ENCODE measurements at places on chromosomes 4 and X. TPM values are rescaled to one million over a fixed set of nuclear protein-coding genes. Genes with fewer than 3 reads are reported as not detected.

RTL3 gene
- total RNA-seq: not detected

- DNase-seq: no peak
Measured at GRCh38 chr4:26199596-26199995, 121.2 kb upstream of the RBPJ start.

GRCh38 chrX:69137371-69138117 is 27.7 kb downstream of the PJA1 start:
- DNase-seq: no peak

- no peak for DNase-seq
Measured at GRCh38 chrX:40177117-40177430, 79.3 kb upstream of the BCOR start.

DNA sequence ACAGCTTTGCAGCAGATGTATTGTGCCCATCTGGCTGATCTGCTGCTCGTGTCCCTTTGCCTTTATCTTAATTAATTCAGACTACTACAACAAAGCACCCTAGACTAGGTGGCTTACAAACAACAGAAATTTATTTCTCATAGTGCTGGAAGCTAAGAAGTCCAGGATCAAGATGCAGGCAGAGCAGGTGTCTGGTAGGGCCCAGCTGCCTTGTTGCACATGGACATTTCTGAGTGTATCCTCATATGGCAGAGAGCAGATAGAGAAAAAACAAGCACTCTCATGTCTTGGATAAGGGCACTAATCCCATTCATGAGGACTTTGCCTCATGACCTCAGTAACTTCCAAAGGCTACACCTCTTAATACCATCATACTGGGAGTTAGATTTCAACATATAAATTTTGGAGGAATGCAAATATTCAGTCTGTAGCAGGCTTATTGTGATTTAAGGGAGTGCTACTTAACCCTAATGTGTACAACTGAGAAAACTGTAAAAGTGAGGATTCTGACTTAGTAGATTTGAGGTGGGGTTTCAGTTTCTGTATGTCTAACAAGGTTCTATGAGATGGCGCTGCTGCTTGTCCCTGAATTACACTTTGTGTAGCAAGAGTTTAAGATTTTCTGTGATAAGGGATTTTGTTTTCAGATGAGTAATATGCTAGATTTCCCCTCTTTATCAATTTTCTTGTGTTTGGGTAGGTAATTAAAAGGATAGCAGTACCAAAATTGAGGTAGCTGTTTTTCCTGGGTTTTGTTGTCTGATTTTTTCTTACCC is 473.2 kb upstream of the TECRL start:
- DNase-seq: no peak

- no peak for DNase-seq
Measured at GRCh38 chrX:44890247-44890646, 17.3 kb downstream of the KDM6A start.

- no peak for DNase-seq
Measured at GRCh38 chr4:80259817-80260216, 6.6 kb upstream of the FGF5 start.

TMEM185A gene
- total RNA-seq: 8.4 TPM

SLC34A2 gene
- total RNA-seq: not detected

NDUFC1 gene
- 78.7 TPM for total RNA-seq

DNA sequence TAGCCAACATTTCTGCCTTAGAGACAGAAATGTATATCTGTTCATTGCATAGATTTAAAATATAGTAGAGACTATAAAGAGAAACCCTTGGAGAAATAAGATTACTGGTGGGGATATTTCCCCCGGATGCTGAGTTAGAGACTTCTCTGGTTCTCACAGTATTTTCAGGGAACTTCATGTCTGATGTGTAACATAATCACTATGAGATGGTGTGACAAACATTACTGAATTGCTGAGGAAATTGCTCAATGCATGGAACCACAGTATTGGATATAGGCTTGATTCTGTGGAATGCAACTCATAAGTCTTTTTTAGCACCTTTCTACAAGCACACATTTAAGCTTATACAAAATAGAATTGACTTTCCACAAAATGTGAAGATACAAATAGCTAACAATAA is 152.7 kb downstream of the SOWAHB start:
- DNase-seq: no peak

- no peak for DNase-seq
Measured at GRCh38 chrX:103530545-103530944, 11.3 kb upstream of the RAB40A start.

- no peak for DNase-seq
Measured at GRCh38 chrX:1097328-1097727, 115.1 kb downstream of the CRLF2 start.

TMEM47 gene
- 53.0 TPM for total RNA-seq

DNA sequence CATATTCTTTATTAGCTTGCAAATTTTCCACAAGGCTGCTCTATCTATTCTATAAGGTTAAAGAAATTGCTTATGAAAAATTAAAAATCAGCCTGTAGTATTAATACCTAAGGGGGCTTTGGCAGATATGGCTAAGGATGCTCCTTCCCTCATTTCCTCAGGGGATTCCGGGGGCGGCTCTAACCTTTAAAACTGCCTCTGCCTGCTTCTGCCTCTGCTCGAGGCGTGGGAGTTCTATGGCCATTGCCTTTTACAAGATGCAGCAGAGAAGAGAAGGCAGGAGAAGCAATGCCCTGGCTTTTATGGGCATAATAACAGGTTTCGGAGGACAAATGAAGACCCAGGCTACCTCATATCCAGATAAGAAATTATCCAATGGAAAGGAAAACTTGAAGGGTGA is 8.6 kb upstream of the CDKN2AIP start:
- no peak for DNase-seq

GRCh38 chrX:49901048-49901447 is 21.3 kb upstream of the CLCN5 start:
- DNase-seq: no peak

CLGN gene
- 0.29 TPM for total RNA-seq

DNA sequence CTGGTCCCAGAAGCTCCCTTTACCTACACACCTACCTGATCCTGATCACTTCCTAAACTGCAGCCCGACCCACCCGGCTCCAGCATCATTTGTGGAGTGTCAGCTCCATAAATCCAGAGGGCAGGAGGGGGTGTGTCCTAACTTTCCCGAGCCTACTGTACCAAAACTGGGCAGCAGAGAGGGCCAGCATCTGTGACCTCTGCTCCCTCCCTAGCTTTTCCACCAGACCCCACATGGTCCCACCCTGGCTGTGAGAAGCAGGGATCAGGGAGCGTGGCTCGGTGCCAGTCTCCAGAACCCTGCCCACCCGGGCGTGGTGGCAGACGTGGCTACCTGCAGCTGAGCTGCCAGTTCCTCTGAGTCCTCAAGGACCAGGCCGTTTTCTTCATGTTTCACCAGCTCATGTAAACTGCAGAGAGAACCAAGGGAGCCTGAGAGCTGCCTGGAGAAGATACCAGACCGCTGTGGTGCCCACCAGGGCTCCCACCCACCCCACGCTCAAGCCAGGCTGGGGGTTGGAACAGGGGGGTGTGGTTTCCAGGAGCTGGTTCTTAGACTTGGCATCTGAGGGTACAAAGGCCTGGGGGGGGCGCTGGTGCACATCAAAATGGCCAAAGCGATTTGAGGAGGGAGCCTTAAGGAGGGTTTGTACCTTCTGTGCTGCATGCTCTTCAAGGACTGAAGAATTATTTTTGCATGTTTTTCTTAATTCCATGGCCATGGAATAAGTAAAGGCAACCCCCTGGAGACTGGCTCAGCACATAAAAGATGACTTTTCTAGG is 76.7 kb upstream of the DRD5 start:
- no peak for DNase-seq

TEX13D gene
- not detected for total RNA-seq

GRCh38 chr4:119130365-119131065 is 5.1 kb upstream of the MYOZ2 start:
- no peak for DNase-seq

DNA sequence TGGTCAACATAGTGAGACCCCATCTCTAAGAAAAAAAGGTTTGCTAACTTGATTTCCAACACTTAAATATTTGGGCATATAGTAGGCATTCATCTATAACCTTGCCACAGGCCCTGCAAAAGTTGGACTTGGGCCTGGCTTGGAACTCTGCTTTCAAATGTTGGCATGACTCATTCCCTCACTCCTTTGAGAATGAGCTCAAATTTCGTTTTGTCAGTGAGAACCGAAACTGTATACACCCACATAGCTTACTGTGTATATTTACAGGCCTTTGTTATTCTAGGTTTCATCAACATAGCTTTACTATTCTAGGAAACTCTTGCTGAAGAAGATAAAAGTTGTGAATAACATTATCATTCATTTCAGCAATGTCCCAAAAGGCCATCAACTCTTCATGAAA is 88.7 kb upstream of the ELOVL6 start:
- peak; percentile 38 for DNase-seq

DNA sequence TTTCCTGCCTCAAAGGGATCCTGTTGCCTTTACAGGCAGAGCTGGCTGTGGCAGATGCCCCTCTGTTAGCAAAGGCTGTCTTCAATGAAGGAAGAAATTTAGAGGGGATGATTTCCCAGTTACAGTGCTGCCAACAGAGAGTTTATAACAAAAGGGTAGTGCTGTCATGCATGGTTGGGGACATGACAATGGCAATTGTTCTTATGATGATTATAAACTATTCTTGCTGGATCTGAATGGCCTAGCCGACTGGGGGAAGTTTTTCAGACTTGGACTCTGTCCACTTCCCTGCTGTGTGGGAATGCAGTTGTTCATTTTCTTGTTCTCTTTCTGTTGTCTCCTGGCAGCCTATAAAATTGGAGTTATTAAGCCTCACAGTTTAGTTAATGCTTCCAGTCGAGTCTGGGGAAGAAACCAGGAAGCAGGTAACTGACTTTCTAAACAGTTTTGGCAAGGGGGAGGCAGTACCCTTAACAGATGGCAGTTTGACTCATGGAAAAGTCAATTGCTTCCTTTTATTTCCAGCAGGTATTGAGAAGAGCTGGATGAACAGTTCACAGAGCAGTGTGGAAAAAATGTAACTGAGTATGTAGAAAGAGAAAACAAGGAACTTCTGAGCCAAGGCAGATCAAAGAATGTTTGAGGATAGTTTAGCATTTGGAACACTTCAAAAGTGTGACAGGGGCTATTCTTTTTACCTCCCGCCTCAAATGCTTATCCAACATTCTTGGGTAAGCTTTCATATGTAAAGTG is 582.6 kb downstream of the RAPGEF2 start:
- DNase-seq: no peak

DNA sequence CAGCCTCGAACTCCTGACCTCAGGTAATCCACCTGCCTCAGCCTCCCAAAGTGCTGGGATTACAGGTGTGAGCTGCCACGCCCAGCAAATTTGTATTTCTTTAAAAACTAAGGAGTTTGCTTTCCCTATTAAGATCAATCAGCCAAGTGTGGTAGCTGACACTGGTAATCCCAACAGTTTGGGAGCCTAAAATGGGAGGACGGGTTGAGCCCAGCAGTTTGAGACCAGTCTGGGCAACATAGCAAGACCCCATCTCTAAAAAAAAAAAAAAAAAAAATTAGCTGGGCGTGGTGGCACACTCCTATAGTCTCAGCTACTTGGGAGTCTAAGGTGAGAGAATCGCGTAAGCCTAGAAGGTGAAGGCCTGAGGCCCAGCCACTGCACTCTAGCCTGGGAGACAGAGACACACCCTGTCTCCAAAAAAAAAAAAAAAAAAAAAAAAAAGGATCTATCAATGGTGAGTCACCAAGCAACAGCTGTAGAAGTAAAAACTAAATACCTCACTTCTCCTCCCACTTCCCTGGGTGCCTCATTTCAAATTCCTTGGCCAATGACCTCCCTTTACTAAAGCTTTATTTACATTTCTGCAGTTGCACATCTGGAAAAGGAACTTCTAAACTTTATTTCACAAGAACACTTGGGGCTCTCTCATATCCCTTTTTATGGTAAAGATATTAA is 54.5 kb downstream of the LDB2 start:
- DNase-seq: no peak

FRG2 gene
- not detected for total RNA-seq

DNA sequence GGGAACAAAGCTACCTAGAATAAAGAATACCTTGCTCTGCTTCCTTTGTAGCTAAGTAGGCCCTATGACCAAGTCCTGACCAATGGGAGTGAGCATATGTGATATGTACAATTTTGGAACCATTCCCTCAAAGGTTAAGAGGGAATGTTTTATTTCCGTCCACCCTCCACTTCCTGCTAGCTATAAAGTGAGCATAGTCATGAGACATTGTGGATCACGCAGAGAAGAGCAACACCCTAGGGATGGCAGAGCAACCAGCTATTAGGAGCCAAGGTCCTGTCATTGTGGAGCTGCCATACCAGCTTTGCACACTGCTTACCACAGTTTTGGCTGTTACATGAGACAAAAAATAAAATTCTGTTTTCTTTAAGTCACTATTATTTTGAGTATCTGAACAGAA is 45.8 kb upstream of the RNF128 start:
- no peak for DNase-seq

AP1AR gene
- total RNA-seq: 8.9 TPM

GRCh38 chr4:141571362-141571761 is 65.0 kb upstream of the IL15 start:
- no peak for DNase-seq

NXF2B gene
- total RNA-seq: not detected

ASMT gene
- not detected for total RNA-seq

- no peak for DNase-seq
Measured at GRCh38 chr4:106041294-106042002, 146.2 kb downstream of the NPNT start.

GPR143 gene
- total RNA-seq: not detected

- no peak for DNase-seq
Measured at GRCh38 chrX:97065973-97066372, 182.3 kb downstream of the RPA4 start.

- DNase-seq: no peak
Measured at GRCh38 chr4:155999725-156000124, 46.1 kb upstream of the CTSO start.
